ENCODE measurements at places on chromosomes 5 and 9.

DNA sequence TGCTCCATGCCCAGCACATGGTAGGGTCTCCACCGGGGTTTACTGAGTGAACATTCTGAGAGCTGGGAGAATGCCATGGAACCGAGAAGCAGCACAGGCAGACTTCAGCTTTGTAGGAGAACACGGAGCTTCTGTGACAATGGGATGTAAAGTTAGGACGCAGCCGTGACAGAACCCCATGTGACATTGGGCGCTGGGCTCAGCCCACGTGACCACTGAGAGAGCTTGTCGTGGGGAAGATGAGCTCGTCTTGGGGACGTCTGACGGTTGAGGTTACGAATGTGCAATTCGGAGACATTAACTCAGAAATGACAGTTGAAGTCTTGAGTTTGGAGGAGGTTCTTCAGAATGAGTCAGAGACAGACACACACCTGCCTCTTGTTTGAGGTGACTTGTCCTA, 13.5 kb downstream of the SDHA start:
- no peak for DNase-seq

GRCh38 chr9:104836235-104836634, 72.3 kb downstream of the NIPSNAP3B start:
- DNase-seq = no peak

- DNase-seq = no peak
Observed at GRCh38 chr5:69167493-69167855, 524 bp downstream of the CCNB1 start.

- no peak for DNase-seq
Observed at GRCh38 chr5:134411228-134411545, 494 bp downstream of the CDKN2AIPNL start.

DNA sequence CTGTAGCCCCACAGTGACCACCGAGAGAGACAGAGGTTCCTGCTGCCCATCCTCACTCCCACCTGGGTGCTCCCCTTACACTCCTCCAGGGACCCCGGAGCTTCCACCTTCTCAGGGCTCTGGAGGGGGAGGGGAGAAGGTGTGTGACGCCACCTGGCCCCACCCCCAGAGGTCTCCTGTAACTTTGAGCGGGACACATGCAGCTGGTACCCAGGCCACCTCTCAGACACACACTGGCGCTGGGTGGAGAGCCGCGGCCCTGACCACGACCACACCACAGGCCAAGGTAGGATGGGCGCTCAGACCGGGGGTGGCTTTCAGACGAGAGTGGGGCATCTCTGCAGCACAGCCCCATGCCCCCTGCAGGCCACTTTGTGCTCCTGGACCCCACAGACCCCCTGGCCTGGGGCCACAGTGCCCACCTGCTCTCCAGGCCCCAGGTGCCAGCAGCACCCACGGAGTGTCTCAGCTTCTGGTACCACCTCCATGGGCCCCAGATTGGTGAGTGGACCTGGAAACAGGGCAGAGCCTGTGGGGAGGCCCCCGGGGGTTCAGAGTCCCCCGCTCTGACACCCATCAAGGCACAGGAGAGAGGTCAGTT, 4.5 kb downstream of the MAMDC4 start:
- no peak for DNase-seq

- no peak for DNase-seq
Observed at GRCh38 chr9:78314550-78314949, 17.6 kb downstream of the PSAT1 start.

DNA sequence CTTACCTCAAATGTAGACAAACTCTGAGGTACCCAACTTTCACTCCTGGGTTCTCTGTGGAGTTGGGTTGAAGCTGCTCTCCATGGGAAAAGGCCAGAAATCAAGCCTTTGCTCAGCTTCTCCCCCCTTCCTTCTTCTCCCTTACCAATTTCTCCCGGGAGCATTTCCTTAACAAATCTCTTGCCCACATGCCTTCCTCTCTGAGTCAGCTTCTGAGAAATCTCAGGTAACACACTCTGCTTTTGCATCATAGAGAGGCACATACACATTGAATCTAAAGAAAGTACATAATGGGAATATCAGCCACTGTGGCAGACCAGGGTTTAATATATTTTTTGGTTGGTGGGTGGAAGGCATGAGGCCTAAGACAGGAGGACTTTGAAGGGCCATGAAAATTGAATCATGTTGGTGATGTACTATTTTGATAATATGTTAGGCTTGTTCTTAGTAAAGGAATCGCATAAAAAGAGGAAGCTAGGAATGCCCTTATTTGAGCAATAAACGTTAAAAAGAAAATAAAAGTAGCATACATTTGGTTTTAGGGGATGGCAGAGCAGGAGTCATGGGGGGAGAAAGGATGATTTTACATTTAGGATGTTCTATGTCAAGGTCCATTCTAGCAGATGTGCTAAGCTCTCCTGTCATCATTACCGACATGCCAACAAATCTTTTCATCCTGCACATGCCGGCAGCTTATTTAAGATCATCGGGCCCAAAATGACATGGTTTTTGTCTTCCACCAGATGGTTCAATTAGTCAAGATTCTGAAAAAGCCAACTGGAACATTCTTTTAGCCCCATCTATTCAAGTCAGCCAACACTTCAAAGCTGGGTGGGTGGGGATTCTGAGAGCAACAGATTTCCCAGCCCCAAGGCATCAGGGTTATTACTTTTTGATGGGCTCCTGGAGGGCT, 199.5 kb upstream of the CLINT1 start:
- DNase-seq = no peak

- DNase-seq = no peak
Observed at GRCh38 chr5:36904677-36905076, 28.1 kb downstream of the NIPBL start.

DNA sequence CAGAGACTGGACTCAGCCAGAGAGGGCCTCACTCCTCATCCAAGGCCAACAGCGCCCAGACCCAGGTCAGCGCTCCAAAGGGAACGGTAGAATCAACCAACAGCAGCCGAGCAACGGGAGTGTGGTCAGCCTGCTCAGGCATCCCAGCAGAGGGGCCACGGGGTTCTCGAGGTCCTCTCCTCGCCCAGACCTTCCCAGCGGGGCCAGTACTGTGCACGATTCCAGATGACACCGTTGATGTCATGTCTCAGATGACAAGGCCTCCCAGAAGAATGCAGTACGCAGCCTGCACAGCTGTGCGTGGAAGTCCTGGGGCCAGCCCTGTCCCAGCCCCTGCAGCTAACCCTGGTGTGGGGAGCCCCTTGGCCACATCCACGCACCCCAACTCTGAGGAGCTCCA, 141.0 kb upstream of the PPP1R26 start:
- DNase-seq = no peak

DNA sequence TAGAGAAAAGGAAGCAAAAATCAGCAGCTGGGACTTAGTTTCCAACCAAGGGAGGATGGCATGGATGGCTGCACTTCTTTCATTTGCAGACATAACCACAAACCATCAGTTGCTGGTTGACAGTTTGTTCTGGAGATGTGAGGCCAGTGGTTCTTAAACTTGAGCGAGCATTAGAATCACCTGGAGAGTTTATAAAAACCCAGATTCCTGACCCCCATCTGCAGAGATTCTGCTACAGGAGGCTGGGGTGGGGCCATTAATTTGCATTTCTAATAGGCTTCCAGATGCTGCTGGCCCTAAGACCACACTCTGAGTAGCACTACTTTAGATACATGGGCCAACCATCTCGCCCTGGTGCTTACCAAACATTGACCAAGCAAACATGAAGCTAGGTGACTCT, 60.8 kb downstream of the MARCHF3 start:
- DNase-seq = no peak

GRCh38 chr9:137108608-137109249, 5.8 kb downstream of the DPP7 start:
- DNase-seq = no peak

- no peak for DNase-seq
Observed at GRCh38 chr9:103410059-103410458, 414.9 kb downstream of the CYLC2 start.

- DNase-seq = no peak
Observed at GRCh38 chr9:137296670-137297664, 5.1 kb downstream of the NRARP start.

DNA sequence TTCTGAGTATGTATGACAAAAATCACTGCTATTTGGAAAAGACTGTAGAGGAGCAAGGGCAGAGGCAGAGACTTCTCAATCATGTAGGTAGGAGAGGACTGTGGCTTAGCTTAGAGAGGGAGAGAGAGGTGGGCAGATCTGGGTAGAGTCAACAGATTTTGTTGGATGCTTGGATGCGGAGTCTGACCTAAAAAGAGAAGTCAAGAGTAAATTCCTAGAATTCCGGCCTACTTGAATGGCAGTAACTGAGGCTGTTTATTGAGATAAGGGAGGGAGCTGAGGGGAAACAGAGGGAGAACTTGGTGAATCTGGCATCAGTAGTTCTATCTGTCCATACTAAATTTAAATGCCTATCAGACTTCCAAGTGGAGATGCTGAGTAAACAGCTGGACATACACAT, 2.4 kb downstream of the TICAM2 start:
- no peak for DNase-seq

DNA sequence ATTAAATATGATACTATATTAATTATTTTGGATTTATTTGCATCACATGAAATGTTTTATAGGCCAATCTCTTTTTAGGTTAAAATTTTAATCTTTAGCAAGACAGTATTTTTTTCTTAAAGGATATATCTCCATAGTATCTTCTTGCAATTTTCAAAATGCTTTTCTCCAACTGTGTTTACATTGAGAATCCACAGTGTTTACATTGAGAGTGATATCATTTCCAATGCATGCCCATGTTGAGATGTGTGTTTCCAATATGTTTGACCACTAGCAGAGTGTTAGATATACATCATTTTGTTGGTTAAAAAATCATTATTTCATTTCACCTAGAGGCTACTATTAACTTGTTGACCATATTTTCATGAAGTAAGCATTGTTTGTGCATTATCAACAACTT, 17.3 kb downstream of the VCAN start:
- no peak for DNase-seq

DNA sequence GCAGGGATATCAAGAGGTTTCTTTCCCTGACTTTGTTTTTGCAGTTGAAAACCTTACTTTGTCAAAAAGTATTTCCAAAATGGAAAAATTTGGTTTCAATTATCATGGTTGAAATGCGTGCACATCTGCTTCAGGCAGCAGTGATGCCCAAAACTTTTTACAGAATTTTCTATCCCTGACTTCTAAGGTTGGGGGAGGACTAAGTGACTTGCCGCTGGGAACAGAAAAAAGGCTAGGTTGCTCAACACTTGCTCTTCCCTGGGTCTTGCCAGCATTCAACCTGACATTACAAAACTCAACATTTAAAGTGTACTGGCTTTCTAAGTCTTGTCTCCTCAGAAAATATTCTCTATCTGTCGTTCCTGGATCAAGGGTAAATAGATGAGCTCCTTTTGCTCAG, 4.7 kb downstream of the KLHL3 start:
- no peak for DNase-seq

DNA sequence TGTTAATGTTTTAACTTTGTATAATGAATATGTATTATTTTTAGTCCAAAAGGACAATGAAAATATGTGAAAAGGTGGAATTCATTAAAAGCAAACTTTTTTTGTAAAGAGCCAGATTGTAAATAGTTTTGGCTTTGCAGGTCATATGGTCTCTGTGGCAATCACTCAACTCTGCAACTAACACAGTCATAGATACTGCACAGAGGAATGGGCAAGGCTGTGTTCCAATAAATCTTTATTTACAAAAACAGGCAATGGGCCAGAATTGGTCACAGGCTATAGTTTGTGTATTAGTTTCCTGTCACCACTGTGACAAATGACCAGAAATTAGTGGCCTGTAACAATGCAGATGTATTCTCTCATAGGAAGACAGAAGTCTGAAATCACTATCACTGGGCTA, 125.4 kb upstream of the PTCH1 start:
- no peak for DNase-seq

DNA sequence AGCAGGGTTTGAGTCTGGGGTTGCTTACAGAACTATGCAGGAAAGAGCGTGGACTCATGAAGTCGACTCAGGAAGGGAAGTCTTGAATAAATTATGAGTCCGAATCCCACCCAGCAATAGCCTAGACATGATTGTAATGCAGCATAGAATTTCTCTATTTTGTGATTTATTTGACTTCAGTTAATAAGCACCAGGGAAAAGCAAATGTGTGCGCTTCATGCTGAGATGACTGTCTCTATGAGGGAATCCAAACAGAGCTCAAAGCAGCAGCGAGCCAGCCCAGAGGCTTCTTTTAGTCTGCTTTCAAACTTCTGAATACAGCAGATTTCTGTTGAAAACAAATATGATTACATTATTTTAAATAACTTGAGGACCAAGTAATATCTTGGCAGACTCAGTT, 188.0 kb downstream of the SEMA6A start:
- DNase-seq = no peak

- DNase-seq = no peak
Observed at GRCh38 chr5:29547236-29547865, 1646.1 kb upstream of the CDH6 start.

- no peak for DNase-seq
Observed at GRCh38 chr5:177524941-177525655, 8.3 kb upstream of the DDX41 start.

DNA sequence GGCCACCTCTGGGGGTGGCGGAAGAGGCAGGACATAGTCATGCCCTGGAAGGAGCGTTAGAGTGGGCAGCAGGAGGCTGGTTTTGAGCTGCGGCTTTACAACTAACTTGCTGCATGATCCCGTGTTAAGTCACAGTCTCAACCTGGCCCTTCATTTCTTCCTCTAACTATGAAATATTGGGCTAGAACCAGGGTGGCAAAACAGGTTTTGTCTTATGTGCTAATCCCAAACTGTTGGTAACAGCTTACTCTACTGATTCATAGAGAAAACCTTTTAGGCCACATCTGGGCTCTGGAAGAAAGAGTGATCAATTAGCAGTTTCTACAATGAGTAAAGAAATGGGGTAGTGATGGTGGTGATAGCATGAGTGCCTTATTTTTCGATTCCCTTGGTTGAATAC, 74.1 kb upstream of the CLINT1 start:
- DNase-seq = no peak

- DNase-seq = no peak
Observed at GRCh38 chr5:84634256-84634655, 249.6 kb upstream of the EDIL3 start.

GRCh38 chr5:170508660-170509347, 5.0 kb downstream of the KCNIP1 start:
- DNase-seq = no peak

DNA sequence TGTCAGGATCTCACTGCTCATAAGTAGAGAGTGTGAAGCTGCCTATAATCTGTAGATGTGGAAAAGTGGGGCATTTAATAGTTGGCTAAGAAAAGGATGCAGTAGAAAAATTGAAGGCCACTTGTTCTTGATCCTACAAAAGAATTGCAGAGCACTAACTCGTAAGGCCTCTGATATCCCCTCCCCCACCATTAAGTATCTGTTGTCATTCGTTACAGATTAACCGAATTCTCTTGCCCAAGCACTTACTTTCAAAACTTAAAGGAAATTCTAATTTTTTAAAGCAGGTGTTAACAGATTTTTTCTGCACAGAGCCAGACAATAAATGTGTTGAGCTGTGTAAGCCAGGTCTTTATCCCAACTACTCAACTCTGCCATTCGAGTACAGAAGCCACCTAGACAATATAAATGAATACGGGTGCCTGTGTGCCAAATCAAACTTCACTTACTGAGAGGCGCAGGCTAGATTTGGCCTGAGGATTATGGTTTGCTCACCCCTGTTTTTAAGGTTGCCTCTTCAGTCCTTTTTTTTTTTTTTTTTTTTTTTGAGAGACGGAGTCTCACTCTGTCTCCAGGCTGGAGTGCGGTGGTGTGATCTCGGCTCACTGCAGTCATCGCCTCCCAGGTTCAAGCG, 234.8 kb downstream of the RFK start:
- DNase-seq = no peak

Data from iPS DF 19.7 (cell line).